SK-N-SH (cell line): ENCODE measurements at places on chromosomes 1 and 21. TPM values are rescaled to one million over a fixed set of nuclear protein-coding genes. Genes with fewer than 3 reads are reported as not detected.

NHLH1 gene
- 0.16 and 0.18 TPM in 2 replicates for polyA plus RNA-seq

C8B gene
- not detected in 2 replicates for polyA plus RNA-seq

LHX8 gene
- 0.19 and 0.30 TPM in 2 replicates for polyA plus RNA-seq

CFAP141 gene
- not detected in 2 replicates for polyA plus RNA-seq

FCRLB gene
- 2.0 and 2.6 TPM in 2 replicates for polyA plus RNA-seq

PLA2G2F gene
- not detected in 2 replicates for polyA plus RNA-seq

OR2T2 gene
- not detected in 2 replicates for polyA plus RNA-seq

AKR7A3 gene
- polyA plus RNA-seq: 0.38 and 0.54 TPM in 2 replicates

DENND2C gene
- polyA plus RNA-seq: 0.02 and 0.03 TPM in 2 replicates

VTCN1 gene
- polyA plus RNA-seq: not detected in 2 replicates

KIF21B gene
- 0.24 and 0.26 TPM in 2 replicates for polyA plus RNA-seq

LCE3D gene
- not detected in 2 replicates for polyA plus RNA-seq

CCDC190 gene
- 0.13 and 0.21 TPM in 2 replicates for polyA plus RNA-seq

KIF14 gene
- 1.2 and 1.4 TPM in 2 replicates for polyA plus RNA-seq

NDC1 gene
- 11.5 and 14.6 TPM in 2 replicates for polyA plus RNA-seq

CFAP107 gene
- polyA plus RNA-seq: not detected in 2 replicates

SAMD13 gene
- 1.3 and 1.9 TPM in 2 replicates for polyA plus RNA-seq

NMNAT2 gene
- 0.06 and 0.07 TPM in 2 replicates for polyA plus RNA-seq

TEKT2 gene
- 1.0 and 1.2 TPM in 2 replicates for polyA plus RNA-seq

PDE9A gene
- 0.28 and 0.54 TPM in 2 replicates for polyA plus RNA-seq

RGS8 gene
- polyA plus RNA-seq: not detected in 2 replicates
